ENCODE measurements at places on chromosomes 4 and X. TPM values are rescaled to one million over a fixed set of nuclear protein-coding genes. Genes with fewer than 3 reads are reported as not detected.
A peak's percentile ranks its signal among the peaks of the same experiment; 100 is the strongest.

Gene CD38
- total RNA-seq = 8.9 TPM

Gene AFF2
- total RNA-seq = 5.7 TPM

Gene KLF8
- total RNA-seq = 25.3 TPM

Gene EDA2R
- total RNA-seq = 2.5 TPM

Gene RCHY1
- 40.2 TPM for total RNA-seq

- H3K4me3 ChIP-seq = no peak overlapping the region
- no peaks in the 10 kb centered on the region for H3K36me3 ChIP-seq
- no peak for DNase-seq
- H3K4me1 ChIP-seq = no peaks in the 10 kb centered on the region
- no peak overlapping the region for H3K27ac ChIP-seq
Observed at GRCh38 chrX:104316739-104317138, 62.0 kb upstream of the ESX1 start.

- no peak overlapping the region for H3K27ac ChIP-seq
- peak; percentile 82 for DNase-seq
- no peaks in the 10 kb centered on the region for H3K4me1 ChIP-seq
- H3K27me3 ChIP-seq = no peaks in the 10 kb centered on the region
- H3K4me3 ChIP-seq = no peak overlapping the region
Observed at GRCh38 chr4:67198727-67199126, 346.6 kb downstream of the CENPC start.

DNA sequence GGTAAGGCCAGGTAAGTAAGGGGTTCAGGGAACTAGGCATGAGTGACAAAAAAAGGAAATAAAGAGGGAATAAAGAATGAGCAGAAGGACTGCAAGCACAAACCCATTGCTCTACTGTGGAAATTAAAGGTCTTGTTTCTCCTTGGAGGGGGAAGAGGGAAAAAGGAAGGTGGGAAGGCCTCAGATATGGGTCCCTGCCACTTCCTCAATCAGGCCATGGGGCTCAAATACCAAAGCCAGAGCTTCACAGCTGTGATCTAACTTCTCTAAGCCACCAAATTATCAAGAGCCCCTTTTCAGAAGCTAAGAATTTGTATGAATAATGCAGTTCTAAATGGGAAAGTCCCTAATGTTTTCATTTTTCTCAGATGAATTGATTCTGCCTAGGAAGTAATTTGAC, 4.7 kb downstream of the USP51 start:
- peaks cover 2% of the 10 kb centered on the region for H3K27me3 ChIP-seq
- H3K36me3 ChIP-seq = no peaks in the 10 kb centered on the region
- no peak for DNase-seq
- no peak overlapping the region for H3K4me3 ChIP-seq
